ENCODE measurements at places on chromosomes 12 and 14.

DNA sequence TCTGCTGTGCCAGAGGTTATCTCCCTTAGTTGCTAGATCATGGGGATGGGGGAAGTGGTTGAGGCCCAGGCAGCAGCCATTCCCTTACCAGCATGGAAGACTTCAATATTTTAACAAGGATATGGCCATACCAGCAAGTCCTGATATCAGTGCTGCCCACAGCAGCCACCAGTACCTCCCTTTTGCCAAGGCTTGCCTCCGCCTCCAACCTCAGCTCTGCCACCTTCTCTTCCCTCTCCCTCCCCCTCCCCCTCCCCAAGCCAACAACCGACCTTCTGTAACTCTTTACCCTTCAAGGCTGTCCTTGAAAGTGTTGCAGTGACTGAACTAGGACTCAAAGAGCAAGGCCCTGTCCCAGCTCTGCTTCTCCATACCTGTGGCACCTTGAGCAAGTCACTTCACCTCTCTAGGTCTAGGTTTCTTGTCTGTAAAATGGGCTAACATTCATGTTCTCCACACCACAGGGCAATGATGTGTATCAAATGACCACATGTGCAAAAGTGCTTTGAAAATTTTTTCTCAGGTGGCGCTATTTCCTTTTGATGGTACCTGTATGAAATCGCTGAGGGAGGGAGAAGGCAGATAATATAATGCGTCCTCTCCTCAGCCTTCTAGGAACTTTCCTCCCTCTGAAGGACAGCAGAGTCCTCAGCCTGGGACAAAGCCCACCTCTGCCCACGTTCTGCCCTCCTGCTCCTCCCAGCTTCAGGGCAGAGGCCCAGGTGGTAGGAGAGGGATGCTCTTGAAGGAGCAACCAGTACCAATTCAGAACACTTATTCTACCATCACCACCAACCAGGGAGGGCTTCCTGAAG lies 14.7 kb downstream of the PLEKHG6 start:
- no peak for DNase-seq

- DNase-seq: no peak
These were observed 109.9 kb downstream of the RIMBP2 start for GRCh38 chr12:130606231-130606630.

DNA sequence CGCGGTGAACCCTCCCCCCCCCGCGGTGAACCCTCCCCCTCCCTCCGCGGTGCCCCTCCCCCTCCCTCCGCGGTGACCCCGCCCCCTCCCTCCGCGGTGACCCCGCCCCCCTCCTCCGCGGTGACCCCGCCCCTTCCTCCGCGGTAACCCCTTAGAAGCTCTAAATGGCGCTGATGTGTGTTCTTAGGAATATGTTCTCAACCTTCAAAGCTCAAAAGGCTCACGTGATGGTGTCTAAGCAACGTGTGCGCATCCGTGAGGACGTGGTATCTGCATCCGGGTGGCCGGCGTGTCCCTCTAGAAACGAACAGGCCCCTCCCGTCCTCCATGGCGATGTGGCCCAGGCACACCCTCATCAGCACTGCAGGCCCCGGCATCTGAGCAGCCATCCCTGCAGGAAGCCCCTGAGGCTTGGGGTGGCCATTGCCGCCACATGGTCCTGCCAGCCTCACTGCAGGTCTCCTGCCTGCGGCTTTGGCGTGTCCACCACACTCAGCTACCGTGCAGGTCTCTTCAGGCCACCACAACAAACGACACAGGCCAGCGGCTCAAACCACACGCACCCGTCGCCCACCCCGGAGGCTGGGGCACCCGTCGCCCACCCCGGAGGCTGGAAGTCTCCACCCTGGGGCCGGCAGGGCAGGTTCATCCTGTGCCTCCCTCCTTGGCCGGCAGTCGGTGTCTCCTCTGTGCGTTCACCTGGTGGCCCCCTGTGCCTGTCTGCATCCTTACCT lies 14.5 kb upstream of the FBRSL1 start:
- DNase-seq: no peak

GRCh38 chr12:49336645-49337584 lies at the start of gene C1QL4:
C1QL4 (minus strand) TSS chr12:49337188; CDS start chr12:49336477, 711 bp downstream.
- peak; percentile 87 for DNase-seq

GRCh38 chr12:3199551-3200031 lies 122.4 kb downstream of the TSPAN9 start:
- DNase-seq: no peak

DNA sequence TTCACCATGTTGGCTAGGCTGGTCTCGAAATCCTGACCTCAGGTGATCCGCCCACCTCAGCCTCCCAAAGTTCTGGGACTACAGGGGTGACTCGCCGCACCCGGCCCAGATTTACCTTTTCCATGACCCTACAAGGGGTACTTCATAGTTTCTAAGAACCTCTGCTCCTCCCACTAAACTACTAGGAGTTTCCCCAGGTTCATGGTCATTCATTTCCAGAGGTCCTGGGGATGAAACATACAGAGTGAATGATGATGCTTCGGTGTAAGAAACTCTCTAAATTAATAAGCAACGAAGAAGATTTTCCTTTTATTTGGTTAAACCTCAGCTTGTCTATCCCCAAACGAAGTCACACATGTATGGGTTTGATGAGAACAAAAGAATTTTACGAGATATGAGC lies 56.9 kb downstream of the AMN start:
- DNase-seq: no peak

GRCh38 chr14:68144051-68144681 lies 324.6 kb downstream of the RAD51B start:
- DNase-seq: no peak

DNA sequence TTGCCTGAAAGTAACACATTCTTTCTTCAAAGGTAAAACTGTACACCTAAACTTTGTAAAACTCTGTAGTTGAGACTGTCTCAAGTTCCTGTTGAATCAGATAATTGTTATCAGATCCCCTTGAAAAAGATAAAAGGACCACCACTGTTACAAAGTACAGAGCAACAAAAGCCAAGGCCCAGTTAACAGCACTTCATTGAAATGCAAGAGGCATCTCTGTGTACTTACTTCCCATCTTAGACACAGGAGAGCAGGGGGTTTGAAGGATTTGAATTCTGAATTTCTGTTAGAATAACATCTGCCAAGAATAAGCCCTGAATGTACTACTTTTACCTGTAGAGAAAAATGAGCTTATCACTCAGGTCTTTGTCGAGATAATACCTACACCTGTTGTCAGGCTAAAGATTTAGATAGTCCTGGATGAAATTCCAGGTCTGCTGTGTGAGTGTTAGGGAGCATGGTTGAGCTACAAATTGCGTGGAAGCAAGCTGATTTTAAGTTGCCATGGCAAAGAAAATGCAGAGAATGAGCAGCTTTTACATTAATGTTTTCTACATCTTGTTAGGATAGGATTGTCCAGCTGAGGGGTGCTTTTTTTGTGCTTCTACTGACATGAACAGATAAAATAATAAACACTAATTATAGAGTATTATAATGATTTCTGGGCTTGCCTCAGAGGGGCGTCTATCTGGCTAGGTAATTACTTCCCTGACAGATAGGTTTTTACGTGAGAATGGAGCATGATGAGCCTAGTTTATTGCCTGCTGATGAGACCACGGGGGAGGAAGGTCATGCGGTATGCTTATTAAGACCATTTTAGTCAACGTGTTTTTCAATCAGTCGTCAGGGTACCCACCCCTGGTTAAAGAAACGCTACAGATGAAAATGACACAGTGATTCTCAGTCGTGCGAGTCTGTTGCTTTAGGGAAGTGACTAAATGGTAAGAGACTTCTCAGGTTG lies 309.2 kb downstream of the PAWR start:
- no peak for DNase-seq

- no peak for DNase-seq
These were observed 34.1 kb upstream of the CIT start for GRCh38 chr12:119911182-119911581.

GRCh38 chr14:65100922-65101541 lies 1.3 kb downstream of the MAX start:
- no peak for DNase-seq

- DNase-seq: no peak
These were observed 367.2 kb upstream of the LMO3 start for GRCh38 chr12:16972923-16973770.

GRCh38 chr12:34051486-34051885 lies 29.2 kb downstream of the ALG10 start:
- DNase-seq: no peak

Measured in activated gamma-delta T cell treated with anti-CD3 and anti-CD28 coated beads, Interleukin-2, amount 50 U/mL, for 16 hours (primary cell).